ENCODE measurements at places on chromosomes 12 and 14.

GRCh38 chr12:52181746-52182145 lies 10.1 kb downstream of the KRT80 start:
- DNase-seq: no peak

- no peak for DNase-seq
Observed at GRCh38 chr12:117032593-117033381, 66.4 kb downstream of the TESC start.

- DNase-seq: no peak
Observed at GRCh38 chr12:124352839-124353238, 57.9 kb downstream of the RFLNA start.

DNA sequence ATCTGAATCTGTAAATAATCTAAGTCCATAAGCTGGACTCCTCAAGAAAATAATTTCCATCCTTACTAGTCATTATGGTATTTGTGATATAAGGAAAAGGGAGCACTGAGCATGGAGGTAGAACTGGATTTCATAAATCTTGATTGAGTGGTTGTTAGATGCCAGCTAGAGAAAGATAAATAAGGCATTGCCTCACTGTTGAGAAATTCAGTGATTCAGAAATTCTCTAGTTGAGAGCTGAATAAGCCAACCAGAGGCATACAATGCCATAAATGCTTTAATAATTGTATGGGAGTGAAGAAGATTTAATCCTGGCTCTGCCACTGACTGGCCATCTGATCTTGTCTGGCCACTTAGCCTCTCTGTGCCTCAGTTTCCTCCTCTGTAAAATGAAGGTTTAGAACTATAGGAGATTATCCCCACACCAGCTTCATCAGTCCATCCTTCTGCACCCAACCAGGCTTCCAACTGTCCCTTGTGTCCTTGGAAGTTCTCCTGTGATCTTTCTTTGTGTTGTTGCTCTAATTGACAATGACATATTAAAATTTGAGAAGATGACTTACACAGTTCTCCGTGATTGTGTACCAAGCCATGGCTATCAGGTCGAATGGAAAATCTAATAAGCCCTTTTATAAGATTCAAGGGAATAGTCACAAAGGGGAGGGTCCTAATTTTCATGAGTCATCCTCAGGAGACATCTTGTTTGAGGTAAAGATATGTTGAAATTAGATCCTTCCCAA lies 394.3 kb downstream of the EGLN3 start:
- no peak for DNase-seq

- DNase-seq: no peak
Observed at GRCh38 chr12:106234449-106234848, 13.4 kb downstream of the CKAP4 start.

GRCh38 chr12:81944886-81945285 lies 185.7 kb upstream of the PPFIA2 start:
- DNase-seq: no peak

DNA sequence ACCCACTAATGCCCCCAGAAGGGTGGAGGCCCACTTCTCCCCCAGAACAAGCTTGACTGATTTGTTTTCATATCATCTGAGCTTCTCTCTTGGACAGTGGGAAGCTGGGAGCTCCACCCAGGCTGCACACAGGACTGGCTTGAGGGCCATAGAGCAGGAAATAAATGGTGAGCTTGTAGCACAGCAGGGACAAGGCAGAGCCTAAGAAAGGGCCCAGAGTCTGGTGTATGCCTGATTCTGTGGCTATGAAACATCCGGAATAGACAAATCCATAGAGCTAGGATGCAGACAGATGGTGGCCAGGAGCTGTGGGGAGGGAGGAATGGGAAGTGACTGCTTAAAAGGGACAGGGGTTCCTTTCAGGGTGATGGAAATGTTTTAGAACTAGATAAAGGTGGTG lies 79.0 kb downstream of the ARL6IP4 start:
- DNase-seq: no peak

Measured in CD4-positive, alpha-beta T cell treated with Interleukin-2 at 100 ng/mL for 4 hours (primary cell).